NAMALWA (cell line): ENCODE measurements at places on chromosomes 12 and 14.

- no peak for DNase-seq
Measured at GRCh38 chr14:38947343-38947742, 155.7 kb downstream of the SEC23A start.

- DNase-seq, result no peak
Measured at GRCh38 chr14:89175881-89176799, 240.9 kb downstream of the FOXN3 start.

GRCh38 chr14:62776300-62776699, 269.0 kb downstream of the KCNH5 start:
- DNase-seq, result no peak

GRCh38 chr12:104473374-104473983, 16.7 kb downstream of the CHST11 start:
- DNase-seq, result peak; percentile 44

DNA sequence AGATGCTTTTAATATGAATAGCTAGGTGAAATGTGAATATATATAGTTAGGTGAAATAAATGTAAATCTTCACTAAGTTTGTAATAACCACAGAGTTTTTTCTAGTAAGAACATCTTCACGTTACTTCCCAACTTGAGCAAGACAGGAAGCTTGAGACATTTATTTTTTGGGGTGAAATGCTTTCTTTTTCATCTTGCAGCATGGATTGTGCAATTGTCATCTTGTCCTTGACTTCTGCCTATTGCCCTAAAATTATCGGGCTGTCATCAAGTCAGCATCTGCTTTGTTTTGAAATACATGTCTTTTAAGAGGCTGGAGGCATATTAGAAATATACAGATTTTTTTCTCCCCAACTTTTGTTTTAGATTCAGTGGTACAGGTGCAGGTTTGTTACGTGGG, 433.9 kb downstream of the PCNX1 start:
- no peak for DNase-seq
